ENCODE measurements at places on chromosomes 7 and 10. TPM values are rescaled to one million over a fixed set of nuclear protein-coding genes. Genes with fewer than 3 reads are reported as not detected.

The GPR146 gene
- total RNA-seq = 10.1 TPM

The HOXA10 gene
- total RNA-seq = not detected

The SLC29A4 gene
- 0.45 TPM for total RNA-seq

The PNLIPRP1 gene
- not detected for total RNA-seq

The AUTS2 gene
- 17.7 TPM for total RNA-seq

The TMEM273 gene
- 100 TPM for total RNA-seq

The CALML3 gene
- total RNA-seq = not detected

The ZNF786 gene
- total RNA-seq = 6.0 TPM

The CRPPA gene
- total RNA-seq = 0.68 TPM

The SLC13A1 gene
- not detected for total RNA-seq

The HYAL4 gene
- total RNA-seq = not detected

The OR6B1 gene
- not detected for total RNA-seq
